ENCODE measurements at places on chromosomes 3 and 15.

- no peak for DNase-seq
These were observed 40.6 kb upstream of the FGF7 start for GRCh38 chr15:49382394-49382793.

DNA sequence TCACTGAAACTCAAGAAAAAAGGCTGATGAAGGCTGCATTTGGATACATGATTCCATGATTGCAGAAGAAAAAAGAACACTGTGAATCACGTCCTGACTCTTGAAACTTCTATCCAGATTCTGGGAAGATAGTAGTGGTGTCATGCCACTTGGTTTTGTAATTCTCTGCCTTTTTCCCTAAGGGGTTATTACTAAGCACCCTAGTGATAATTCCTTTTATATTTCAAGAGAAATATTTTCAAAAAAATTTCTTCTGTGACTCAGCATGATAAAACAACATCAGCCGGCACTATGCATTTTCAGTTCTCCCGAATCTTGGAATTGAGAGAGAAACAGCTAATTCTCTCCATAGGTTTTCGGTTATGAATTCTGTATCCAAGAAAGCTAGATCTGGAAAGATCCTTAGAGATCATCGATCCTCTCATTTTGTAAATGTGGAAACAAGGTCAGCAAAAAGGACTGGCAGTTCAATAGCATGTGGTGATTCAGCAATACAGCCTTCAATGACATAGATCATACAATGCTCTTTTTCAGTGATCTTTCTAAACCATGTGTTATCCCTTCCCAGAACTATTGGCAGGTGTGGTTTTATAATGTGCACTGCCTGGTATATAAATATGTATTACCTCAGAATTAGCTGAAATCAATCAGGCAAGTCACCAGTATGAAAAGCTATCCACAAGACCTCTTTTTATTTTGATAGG is 42.6 kb upstream of the TP63 start:
- peak; percentile 97 for DNase-seq

DNA sequence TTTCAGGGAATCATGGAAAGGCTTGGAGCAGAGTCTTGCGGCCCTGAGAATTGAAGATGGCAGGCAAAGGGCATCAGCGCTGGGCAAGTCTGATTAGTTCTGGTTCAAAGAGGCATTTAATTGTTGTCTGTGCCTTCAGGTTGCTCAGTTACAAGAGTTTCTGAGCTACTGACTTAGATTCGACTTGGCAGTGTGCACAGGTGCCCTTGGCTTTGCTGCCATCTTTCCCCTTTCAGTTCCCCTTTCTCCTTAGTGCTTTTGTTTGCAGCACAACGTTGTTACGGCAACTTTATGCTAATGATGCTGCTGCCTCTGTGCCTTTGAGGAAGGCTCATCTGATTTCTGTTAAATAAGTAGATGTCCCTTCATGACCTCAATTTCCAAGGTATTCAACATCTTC is 12.5 kb downstream of the P2RY14 start:
- no peak for DNase-seq

- no peak for DNase-seq
These were observed 114.9 kb downstream of the IQCH start for GRCh38 chr15:67369359-67369998.

- DNase-seq, result no peak
These were observed 9.5 kb downstream of the TBC1D21 start for GRCh38 chr15:73882761-73883419.
